ENCODE measurements at places on chromosomes 12 and 14.
A peak's percentile ranks its signal among the peaks of the same experiment; 100 is the strongest.

DNA sequence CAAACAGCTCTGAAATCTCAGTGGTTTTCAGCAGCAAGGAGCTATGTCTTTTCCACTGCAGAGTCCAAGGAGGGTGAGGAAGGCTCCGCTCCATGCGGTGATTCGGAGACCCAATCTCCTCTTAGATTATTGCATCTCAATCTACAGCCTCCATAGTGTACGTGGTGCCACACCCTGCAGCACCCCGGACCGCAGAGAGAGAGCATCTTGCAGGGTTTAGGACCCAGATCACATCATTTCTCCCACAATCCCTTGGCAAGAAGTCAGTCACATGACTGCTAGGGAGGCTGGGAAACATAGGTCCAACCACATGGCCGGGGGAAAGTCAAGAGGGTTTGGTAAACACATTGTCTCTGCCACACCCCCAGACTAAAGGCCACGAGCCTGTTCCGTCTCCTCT, 209.4 kb upstream of the TMEM132C start:
- no peak for DNase-seq

DNA sequence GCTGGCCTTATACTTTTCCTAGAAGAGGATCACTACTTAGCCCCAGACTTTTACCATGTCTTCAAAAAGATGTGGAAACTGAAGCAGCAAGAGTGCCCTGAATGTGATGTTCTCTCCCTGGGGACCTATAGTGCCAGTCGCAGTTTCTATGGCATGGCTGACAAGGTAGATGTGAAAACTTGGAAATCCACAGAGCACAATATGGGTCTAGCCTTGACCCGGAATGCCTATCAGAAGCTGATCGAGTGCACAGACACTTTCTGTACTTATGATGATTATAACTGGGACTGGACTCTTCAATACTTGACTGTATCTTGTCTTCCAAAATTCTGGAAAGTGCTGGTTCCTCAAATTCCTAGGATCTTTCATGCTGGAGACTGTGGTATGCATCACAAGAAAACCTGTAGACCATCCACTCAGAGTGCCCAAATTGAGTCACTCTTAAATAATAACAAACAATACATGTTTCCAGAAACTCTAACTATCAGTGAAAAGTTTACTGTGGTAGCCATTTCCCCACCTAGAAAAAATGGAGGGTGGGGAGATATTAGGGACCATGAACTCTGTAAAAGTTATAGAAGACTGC, 1.5 kb downstream of the MGAT2 start:
- no peak for DNase-seq

- no peak for DNase-seq
Observed at GRCh38 chr14:24806061-24806678, 172.2 kb upstream of the GZMB start.

DNA sequence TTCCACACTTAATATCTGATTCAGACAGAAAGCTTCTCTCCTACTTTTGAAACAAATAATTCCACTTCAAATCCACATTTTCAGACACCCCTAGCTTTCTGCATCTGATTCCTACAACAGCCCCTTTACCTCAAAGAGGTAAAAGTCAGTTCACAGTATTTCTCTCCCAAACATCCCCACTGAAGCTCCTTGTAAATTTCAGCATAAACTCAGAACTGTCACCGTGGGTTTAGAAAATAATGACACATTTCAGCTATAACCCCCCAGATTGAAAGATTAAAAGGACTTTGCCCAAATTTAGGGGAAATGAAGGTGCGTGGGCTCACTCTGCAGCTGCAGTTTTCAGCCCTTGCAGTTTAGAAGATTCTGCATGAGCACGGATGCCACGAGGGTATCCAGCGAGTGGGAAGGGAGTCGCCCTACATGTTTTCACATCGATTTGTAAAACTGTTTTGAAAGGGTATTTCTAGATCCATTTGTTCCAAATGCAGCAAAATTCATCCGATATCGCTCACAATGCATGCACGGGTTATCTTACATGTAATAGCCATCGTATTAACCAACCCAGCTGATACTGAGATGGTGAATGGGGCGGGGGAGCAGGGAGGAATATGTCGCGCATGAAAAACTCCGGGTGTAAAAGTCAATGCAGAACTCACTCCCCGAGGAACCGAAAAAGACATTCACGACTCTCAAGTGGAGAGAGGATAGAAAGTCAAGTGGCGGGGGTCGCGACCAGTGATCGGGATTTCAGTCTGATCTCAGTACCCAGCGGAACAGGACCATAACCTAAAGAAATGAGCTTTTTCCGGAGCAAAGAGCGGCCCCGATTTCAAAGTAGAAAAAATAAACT, 5.0 kb upstream of the CCND2 start:
- DNase-seq: no peak

DNA sequence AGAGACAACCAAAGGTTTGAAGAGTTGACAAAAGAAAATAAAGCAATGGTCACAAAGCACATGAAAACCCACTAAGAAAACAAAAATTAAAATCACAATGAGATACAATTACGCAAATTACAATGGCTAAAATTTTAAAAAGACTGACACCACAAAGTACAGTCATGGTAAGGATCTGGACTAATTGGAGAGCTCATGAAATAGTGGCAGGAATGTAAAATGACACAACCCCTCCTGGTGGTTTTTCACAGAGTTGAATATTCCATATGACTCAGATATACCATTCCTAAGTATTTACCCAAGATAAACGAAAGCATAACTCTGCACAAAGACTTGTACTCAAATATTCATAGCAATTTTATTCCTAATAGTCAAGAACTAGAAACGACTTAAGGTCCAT, 65.9 kb downstream of the NOVA1 start:
- DNase-seq: no peak

DNA sequence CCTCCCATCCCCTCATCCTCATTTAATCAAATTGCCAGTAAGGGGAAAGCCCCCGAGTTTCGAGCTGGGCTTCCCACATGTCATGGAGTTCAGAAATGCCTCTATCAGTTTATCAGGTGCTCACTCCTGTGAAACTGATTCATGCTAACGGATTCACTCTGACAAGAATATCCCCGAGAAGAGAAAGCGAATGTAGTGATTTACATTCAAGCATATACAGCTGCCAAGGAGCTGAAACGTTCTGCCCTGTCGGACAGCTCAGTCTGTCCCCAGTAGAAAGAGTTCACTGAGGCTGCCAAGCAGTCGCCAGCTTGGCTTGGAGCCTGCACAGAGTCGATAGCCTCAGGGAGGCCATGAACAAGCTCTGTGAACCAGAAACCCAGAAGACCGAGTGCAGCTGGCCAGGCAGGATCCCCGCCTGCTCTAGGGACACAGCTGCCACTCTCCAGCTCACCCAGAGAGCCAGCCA, 88.4 kb downstream of the TMCC3 start:
- no peak for DNase-seq

DNA sequence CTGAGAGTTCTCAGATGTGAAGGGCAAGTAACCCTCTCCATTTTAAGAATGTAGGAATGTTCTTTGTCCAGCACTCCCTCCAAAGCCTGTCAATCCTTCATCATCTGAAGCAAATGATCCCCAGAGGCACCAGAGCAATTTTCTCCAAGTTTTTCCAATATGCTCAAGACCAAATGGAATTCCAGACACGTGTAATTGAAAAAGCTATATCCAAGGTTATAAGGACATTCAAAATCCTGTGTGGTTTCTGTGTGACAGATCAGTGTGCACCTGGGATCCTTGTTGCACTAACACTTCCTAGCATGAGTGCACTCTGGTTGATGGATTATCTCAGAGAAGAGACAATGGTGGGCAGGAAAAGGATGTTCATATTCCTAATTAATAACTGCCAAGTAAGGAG, 65.6 kb upstream of the OVCH1 start:
- DNase-seq: no peak

DNA sequence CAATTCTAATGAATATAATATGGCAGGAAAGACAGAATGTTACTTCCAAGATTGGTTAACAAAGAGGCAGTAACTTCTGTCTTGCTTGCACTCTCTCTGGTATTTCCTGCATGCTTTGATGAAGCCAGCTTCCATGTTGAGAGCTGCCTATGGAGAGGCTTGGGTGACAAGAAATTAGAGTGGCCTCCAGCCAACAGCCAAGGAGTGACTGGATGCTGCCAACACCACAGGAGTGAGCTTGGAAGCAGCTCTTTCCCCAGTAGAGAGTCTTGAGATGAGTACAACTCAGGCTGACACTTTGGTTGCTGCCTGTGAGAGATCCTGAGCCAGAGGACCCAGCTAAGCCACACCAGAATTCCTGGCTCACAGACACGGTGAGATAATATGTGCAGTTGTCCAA, 183.1 kb downstream of the RMST start:
- no peak for DNase-seq

DNA sequence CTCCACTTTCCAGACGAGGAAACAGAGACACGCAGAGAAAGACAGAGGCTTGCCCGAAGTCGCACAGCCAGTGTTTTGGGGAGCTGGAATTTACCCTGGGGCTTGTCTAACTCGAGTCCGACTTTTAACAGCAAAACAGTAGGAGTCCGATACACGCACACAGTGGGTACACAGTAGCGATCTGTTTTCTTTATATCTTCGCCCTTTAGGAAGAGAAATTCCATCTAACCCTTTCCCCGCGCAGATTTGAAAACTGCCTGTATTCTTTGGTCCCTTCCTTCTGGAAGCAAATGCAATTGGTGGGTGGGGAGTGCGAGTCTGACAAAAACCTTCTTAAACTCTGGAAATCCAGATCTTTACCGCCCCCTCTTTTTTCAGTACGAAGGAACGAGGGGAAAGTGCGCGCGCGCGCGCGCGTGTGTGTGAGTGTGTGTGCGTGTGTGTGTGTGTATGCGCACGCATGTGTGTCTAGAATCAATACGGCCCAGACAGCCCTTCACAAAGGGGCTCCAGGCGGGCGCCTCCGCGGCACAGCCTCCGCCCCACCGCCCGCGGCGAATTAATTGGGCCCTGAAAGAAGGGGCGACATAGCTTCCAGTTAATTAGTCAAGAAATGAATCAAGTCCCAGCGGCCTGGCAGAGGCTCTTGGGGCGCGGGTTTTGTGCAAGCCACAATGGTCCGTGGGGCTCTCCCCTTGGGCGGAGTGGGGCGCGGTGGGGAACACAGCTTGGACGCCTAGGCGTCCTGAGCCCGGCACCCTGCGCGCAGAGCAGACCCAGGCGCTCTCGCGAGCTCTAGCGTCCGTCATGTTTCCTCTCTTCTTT, 14.0 kb upstream of the TBX3 start:
- no peak for DNase-seq

DNA sequence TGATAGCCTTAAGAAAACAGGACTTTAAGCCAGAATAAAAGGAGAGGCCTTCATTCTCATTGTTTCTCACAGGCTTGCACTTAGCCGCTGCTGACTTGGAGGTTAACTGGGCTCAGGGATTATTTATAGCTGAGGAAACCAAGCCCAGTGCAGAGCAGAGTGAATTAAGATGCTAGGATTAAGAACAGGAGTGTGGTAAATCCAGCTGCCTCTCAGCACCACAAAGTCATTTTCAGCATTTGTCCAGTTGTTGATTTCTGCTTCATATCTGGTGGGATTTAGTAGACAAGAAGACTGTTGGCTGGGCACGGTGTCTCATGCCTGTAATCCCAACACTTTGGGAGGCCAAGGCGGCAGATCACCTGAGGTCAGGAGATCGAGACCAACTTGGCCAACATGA, 14.3 kb upstream of the KRT73 start:
- DNase-seq: no peak

DNA sequence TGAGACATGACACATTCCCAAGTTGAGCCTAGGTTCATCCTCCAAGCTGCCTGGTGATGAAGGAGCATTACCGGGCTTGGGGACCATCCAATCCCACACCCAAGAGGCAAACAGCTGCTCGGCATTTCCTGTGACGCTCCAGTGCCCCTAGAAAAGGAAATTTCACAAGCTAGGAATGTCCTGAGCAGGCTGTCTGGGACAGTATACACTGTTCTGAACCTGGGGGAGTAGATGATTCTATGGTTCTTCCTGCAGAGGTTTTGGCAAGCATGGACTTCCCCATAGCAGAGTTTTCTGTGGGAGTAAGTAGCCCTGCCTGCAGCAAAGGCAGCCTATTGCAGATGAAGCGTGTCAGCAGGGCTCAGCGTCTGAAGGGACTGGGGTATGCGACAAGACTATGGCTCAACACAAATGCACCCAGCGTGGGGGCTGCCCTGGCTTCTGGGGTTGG, 47.4 kb upstream of the SRSF5 start:
- no peak for DNase-seq

- DNase-seq: no peak
Observed at GRCh38 chr14:45140661-45141187, 5.0 kb downstream of the FANCM start.

- DNase-seq: no peak
Observed at GRCh38 chr12:132140501-132140900, 3.6 kb downstream of the DDX51 start.

GRCh38 chr14:69766984-69767368, at the start of gene SRSF5:
TSS of gene SRSF5 (plus strand) at chr14:69767142. CDS start at chr14:69768157, 1,015 bp downstream.
- peak; percentile 88 for DNase-seq

GRCh38 chr12:86838711-86839110, 582.5 kb upstream of the MGAT4C start:
- DNase-seq: no peak

GRCh38 chr12:108906971-108907370, 27.1 kb downstream of the DAO start:
- DNase-seq: no peak

- DNase-seq: no peak
Observed at GRCh38 chr14:50362764-50363713, 33.6 kb downstream of the CDKL1 start.

DNA sequence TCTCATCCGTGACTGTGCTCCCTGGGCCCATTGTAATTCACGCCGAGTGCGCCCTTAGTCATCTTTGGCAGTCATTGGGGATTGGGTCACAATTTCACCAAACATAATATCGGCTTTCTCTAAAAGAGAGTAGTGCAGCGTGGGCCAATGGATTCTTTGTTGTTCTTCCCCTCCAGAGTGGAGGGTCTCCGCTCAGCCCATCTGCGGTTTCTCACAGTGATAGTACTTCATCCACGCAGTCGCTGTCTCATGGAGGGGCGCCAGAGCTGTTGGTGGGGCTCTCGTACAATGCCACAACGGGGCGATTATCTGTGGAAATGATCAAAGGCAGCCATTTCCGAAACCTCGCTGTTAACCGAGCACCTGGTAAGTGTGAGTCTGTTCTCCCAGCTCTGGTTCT, 321.8 kb downstream of the SNAPC1 start:
- no peak for DNase-seq

- no peak for DNase-seq
Observed at GRCh38 chr14:94303111-94303510, 10.0 kb upstream of the SERPINA10 start.

- no peak for DNase-seq
Observed at GRCh38 chr14:75579338-75579864, 981 bp downstream of the FLVCR2 start.

- no peak for DNase-seq
Observed at GRCh38 chr14:71006200-71006563, 98.9 kb downstream of the PCNX1 start.

DNA sequence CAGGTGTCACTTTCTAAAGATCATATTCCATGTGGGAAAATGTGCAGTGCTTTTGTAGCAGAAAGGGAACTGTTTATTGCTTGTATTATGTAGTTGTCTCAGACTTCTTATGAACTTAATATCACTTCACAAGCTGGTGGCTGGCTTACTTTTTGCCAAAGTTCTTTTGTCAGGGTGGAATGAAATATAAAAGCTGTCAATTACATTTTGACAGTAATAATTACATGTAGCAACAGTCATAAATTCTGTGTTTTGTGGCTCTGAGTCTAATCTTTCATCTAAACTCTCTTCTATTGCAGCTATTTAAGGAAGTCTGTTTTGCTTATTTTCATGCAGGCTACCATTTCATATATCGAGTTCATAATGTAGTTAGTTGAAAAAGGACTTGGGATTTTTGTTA, 106.6 kb downstream of the OTOGL start:
- DNase-seq: no peak

Measured in stimulated activated CD4-positive, alpha-beta T cell treated with anti-CD3 and anti-CD28 coated beads, Interleukin-12 subunit alpha, Interleukin-12 subunit beta, amount 100 ng/mL, for 24 hours (primary cell).